ENCODE measurements at places on chromosomes 13 and 19.

- no peak for DNase-seq
Measured at GRCh38 chr13:99303863-99304521, 3.2 kb downstream of the GPR183 start.

- DNase-seq: no peak
Measured at GRCh38 chr19:49359851-49360820, 2.1 kb downstream of the TEAD2 start.

GRCh38 chr13:85798556-85798955, 663 bp downstream of the SLITRK6 start:
- DNase-seq: no peak

- DNase-seq: no peak
Measured at GRCh38 chr19:17737690-17738153, 13.6 kb upstream of the FCHO1 start.

- no peak for DNase-seq
Measured at GRCh38 chr19:58372311-58373133, 8.3 kb downstream of the ZNF837 start.

- no peak for DNase-seq
Measured at GRCh38 chr13:98429977-98430736, 146.8 kb downstream of the STK24 start.

DNA sequence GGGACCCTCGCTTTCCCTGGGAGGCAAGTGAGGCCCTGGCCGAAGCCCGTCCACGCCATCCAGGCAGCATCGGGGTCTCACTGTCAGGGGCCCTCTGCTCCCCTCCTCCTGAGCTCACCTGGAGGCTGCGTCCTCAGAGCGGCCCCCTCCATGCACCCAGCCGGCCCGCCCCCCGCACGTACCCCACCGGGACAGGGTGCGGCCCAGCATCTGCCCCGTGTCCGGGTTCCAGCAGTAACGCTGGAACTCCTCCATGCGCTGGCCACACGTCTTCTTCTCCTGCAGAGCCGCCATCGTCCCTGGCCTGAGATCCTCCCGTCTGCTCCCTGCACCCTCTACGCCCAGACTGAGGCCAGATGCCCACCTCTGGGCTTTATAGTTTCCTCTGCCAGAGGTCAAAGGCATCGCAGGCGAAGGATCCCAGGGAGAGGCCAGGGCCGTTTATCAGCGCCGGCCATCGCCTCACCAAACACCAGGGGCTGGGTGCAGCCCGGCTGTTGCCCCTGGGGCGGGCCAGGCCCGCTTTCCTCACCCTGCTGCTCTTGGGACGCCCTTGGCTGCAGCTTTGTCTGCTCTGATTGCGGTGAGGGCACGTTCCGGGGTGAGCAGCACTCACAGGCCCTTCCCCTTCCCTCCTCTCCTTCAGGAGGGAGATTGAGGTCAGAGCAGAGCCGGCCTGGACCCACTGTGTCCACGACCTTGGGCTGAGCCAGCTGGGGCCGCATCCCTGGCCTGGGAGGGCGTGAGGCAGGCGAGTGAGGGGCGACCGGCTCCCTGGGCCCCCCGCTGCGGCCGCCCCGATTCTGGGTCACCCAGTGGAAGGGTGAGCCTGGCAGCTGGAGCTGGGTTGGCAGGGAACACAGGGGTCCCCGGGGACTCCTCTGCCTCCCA, at the start of gene ATP4B:
ATP4B (minus strand) TSS at position 348 of the 891 bp plus-strand sequence; CDS start at position 294, 54 bp downstream.
- no peak for DNase-seq

GRCh38 chr13:35797991-35798390, 321.5 kb upstream of the MAB21L1 start:
- no peak for DNase-seq

DNA sequence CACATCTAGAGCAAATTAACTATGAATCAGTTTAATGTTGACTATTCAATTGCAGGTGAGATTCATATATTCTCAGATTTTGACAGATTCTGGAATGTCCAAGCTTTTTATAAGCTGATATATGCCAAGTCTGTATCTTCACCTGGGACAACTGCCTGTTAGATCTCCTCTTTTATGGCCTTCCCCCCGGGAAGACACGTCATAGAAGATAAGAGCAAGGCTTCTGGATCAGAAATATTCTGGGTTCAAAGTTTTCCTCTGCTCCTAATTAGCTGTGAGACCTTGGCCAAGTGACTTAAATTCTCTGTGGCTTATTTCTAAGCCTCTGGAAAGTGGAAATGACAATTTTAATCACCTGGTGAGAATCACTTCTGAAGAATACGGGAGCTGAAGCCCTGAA, 187.5 kb downstream of the OXGR1 start:
- DNase-seq: no peak

All from AG09309 (cell line).